ENCODE measurements at places on chromosomes 5 and 9.

GRCh38 chr5:112560371-112560770 is 141.3 kb upstream of the EPB41L4A start:
- no peak for DNase-seq

DNA sequence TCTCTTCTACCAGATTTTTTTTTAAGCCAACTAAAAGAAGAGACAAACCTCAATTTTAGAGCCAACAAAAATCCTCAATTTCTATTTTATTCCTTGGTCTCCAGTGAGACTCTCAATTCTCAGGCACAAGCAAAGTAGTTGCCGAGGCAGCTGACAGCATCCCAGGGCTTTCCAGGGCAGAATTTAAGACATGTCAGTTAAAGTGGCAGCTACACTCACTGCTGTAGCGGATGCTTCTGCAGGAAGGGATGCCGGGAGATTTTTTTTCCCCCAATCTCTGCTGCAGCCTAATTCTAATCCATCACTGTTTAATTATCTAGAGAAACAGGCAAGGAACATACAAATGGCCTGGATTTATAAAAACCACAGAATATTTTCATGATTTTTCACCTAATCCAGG is 57.0 kb downstream of the TTC39B start:
- DNase-seq: no peak

GRCh38 chr5:153489611-153490010 is 859 bp upstream of the GRIA1 start:
- DNase-seq: no peak

DNA sequence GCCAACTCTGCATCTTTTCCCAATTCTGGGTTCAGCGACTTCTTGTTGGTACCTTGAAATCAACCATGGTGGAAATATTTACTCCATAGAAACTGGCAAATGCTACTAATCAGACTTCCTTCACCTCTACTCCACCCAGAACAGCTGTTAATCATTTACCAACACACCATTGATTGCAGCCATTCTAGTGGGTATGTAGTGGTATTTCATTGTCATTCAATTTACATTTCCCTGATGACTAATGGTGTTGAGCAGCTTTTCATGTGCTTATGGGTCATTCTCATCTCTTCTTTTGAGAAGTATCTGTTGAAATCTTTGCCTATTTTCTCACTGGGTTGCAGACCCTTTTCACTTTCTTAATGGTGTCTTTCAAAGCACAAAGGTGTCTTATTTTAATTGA is 122.4 kb upstream of the MSX2 start:
- DNase-seq: no peak

- DNase-seq: no peak
Measured at GRCh38 chr5:160023908-160024630, 15.1 kb downstream of the TTC1 start.

DNA sequence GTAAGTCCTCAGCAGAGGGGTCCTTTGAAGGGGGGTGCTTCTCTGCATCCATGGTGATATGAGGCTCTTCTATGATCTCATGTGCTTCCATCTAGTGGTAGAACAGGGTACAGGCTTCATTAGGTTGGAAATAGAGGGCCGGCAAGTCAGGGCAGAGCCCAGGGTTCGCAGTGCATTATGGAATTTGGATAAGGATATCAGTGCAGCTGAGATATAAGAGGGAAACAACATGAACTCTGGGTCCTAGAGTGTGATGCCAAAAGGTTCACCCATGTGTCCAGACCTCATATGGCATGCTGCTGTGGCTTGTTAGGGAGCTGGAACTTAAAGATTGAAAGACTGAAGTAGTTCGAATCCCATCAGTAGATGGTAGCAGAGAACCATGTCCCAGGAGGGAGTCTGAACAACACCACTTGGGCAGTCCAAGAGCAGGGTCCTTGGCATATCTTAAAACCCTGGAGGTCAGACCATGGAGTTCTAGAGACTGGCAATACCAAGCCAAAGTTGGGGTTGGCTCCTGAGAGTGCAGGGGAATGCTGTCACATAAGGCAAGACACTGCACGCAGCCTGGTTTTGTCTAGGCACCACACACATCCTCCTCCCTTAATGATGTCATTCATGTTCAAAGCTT is 2.3 kb downstream of the FAM221B start:
- peak; percentile 44 for DNase-seq

- no peak for DNase-seq
Measured at GRCh38 chr5:16628376-16628775, 11.6 kb upstream of the RETREG1 start.

- DNase-seq: no peak
Measured at GRCh38 chr5:173974688-173975239, 14.2 kb upstream of the C5orf47 start.

- peak; percentile 22 for DNase-seq
Measured at GRCh38 chr9:132214027-132214622, 52.3 kb downstream of the NTNG2 start.

- DNase-seq: no peak
Measured at GRCh38 chr9:2286825-2287455, 271.8 kb downstream of the SMARCA2 start.

- no peak for DNase-seq
Measured at GRCh38 chr5:142795251-142795650, 25.1 kb downstream of the ARHGAP26 start.

DNA sequence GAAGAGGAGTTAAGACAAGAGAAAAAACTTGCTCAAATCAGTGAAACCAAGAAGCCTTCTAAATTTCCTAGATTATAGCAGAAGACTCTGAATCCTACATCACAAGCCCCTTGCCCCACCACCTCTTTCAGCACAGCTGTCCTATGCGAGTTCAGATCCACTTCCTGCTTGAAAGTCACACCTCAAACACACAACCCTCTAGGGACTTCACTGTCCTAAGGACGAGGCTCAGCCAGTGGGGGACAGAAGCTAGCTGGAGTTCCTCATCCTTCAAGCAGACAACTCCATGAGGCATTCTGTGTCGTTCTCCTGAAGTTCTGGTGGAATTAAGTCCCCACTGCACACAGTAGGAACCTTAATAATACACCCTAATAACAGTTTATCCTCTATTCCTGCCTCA is 44.3 kb downstream of the NRG2 start:
- DNase-seq: no peak

GRCh38 chr9:69004836-69005235 is 9.1 kb downstream of the PRKACG start:
- DNase-seq: no peak

DNA sequence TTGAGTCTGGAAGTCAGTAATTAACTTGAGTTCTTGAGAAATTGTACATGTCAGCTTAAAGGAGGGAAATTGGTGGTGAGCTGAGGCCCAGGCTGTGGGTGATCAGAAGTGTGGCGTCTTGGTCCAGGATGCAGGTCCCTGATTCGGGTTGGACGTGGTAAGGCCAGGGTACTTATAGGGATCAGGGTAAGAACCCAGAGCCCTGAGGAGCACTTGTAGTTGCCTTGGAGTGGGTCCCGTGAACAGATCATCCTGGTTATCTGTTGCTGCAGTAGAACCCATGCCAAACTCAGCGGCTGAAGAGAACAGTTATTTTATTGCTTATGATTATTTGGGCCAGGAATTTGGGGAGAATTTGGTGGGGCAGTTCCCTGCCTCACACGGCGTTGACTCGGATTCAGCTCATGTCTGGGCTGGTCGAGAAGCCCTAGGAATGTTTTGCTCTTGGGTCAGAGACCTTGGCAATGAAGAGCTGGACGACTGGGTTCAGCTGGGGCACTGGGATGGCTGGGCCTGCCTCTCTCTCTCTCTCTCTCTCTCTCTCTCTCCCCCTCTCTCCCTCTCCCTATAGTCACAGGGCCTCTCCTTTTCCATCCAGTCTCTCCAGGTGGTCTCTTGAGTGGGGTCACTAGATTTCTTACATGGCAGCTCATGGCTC is 73.1 kb downstream of the PDZD2 start:
- DNase-seq: no peak
